Trophoblast cell (in vitro differentiated cells and primary cell): ENCODE measurements at places on chromosomes 12 and 14.

DNA sequence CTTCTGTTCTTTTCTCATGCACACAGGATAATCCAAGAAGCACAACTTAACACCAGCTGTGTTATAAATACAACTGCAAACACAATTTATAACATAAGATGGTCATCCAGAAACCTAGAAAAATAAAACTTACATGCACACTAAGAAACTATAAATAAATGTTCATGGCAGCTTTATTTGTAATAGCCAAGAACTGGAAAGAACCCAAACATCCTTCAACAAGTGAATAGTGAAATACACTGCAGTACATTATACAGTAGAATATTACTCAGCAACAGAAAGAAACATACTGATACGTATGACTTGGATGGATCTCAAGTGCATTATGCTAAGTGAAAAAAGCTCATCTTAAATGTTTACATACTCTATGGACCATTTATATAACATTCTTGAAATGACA, 132.7 kb downstream of the SPTSSA start:
- DNase-seq, result no peak

- DNase-seq, result no peak
Observed at GRCh38 chr12:71141378-71141926, 16.3 kb downstream of the TSPAN8 start.

GRCh38 chr12:125346362-125346761, 281.1 kb downstream of the AACS start:
- no peak for DNase-seq

DNA sequence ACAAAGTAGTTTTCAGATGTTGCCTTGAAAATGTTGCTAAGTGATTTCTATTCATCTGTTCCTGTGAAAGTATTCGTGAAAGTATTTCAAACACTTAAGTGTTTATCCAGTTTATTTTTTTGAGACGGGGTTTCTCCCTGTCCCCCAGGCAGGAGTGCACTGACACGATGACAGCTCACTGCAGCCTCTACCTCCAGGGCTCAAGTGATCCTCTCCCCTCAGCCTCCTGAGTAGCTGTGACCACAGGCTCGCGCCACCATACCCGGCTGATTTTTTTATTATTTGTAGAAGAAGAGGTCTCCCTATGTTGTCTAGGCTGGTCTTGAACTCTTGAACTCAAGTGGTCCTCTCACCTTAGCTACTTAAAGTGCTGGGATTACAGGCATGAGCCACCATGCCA, 1.7 kb downstream of the ZDHHC17 start:
- DNase-seq, result no peak

DNA sequence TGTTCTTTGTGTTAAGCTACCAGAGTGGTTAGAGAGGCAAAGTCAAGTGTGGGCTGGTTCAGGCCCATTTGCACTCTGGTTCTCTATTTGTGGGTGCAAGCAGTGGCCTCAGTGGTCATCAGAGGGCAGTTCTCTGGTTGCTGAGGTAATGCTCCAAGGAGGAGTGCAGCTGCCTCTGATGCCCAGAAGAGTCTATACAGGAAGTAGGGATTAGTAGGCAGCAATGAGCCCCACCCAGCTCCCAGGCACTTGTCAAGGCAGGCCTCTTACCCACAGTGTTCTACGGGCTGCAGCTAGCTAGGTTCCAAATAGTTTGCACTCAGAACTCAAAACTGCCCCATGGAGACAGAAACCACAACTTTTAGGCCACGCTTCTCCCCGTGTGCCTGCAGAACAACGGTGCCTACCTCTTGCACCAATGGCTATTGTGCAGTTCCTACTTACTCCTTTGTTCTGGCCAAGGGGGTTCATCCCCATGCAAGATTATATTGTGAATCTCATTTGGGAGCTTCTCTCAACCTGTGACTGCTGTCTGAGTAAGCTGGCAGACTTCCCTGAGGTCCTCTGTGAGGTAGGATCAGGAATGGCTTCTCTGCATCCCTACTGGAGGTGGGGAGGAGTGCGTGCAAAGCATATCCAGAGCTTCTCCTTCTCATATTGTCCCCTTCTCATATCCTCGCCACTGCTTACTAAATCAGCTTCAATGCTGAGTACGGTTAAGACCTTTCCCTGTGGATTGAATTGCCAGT, 410.3 kb upstream of the LMO3 start:
- no peak for DNase-seq
